Stimulated activated CD4-positive, alpha-beta T cell treated with anti-CD3 and anti-CD28 coated beads, Interleukin-4, amount 100 ng/mL, for 48 hours (primary cell): ENCODE measurements at places on chromosomes 16 and 17.

- DNase-seq: no peak
These were observed 12.6 kb upstream of the BAIAP2 start for GRCh38 chr17:81022344-81022676.

DNA sequence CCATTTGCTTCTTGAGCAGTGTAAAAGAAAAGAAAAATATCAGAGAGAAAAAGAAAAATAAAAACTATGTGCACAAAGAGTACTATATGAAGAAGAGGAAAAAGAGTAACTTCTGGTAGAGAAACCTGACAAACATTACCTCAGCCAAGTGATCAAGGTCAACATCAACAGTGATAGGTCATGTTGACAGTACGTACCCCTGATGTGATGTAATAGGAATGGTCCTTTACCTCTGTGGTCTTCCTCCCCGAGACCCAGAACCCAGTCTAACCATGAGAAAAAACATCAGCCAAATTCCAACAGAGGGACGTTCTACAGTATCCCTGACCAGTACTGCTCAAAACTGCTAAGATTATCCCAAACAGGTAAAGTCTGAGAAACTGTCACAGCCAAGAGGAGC is 4.4 kb downstream of the GSDMB start:
- DNase-seq: no peak

DNA sequence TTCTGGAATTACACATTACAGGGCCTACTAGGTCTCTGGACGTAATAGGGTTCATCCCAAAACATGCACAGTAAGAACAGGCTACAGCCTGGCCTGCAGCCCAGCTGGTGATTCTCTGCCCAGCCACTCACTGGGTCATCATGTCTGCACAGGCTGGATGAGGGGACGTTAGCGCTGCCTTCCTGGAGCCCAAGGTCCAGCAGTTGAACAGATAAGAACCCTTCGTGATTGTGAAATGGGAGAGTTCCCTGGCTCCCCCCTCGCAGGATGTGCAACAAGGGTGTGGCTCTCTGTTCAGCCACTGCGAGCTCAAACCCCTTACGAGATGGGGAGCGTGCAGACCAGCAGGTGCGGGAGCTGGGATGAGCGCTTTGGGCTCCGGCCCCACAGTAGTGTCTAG is 200.0 kb upstream of the CDH5 start:
- DNase-seq: no peak

- DNase-seq: no peak
These were observed 1.3 kb downstream of the NLK start for GRCh38 chr17:28043741-28044140.

- no peak for DNase-seq
These were observed 1.5 kb downstream of the HOXB4 start for GRCh38 chr17:48576479-48577309.
